ENCODE measurements at places on chromosomes 12 and 14. TPM values are rescaled to one million over a fixed set of nuclear protein-coding genes. Genes with fewer than 3 reads are reported as not detected.

DNA sequence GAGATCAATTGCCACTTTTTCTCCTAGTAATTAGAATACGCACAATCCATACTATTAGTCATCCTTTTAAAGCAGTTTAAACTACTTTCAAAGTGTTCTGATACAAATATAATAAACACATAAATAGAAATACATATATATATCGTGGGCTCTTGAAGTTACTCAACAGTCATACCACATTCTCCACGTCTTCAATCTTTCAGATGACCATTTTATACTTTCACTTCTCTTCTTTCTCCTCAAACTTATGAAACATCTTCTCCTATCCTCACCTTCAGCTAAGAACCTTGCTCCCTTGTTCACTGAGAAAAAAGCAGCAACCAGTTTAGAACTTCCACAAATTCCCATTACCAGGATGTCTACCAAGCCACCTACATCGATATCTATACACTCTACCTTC lies 19.2 kb downstream of the CEP290 start:
- no peak overlapping the region for H3K4me3 ChIP-seq
- no peaks in the 10 kb centered on the region for H3K27me3 ChIP-seq
- H3K36me3 ChIP-seq = no peaks in the 10 kb centered on the region
- no peak overlapping the region for H3K27ac ChIP-seq
- H3K4me1 ChIP-seq = no peaks in the 10 kb centered on the region
- no peak for DNase-seq

GRCh38 chr12:123532808-123533649 lies 490 bp downstream of the RILPL1 start:
- no peak overlapping the region for H3K27ac ChIP-seq
- peak overlapping the region; percentile 64 for H3K4me3 ChIP-seq
- H3K4me1 ChIP-seq = peaks cover 18% of the 10 kb centered on the region
- no peak for DNase-seq

GRCh38 chr14:36181417-36181816 lies 4.9 kb upstream of the PTCSC3 start:
- H3K4me1 ChIP-seq = no peaks in the 10 kb centered on the region
- H3K36me3 ChIP-seq = no peaks in the 10 kb centered on the region
- DNase-seq = no peak
- no peak overlapping the region for H3K4me3 ChIP-seq
- H3K27ac ChIP-seq = no peak overlapping the region

- H3K4me1 ChIP-seq = peaks cover 22% of the 10 kb centered on the region
- no peaks in the 10 kb centered on the region for H3K27me3 ChIP-seq
- no peak overlapping the region for H3K27ac ChIP-seq
- H3K36me3 ChIP-seq = no peaks in the 10 kb centered on the region
Observed at GRCh38 chr12:56565510-56566101, 44.0 kb downstream of the RBMS2 start.

DNA sequence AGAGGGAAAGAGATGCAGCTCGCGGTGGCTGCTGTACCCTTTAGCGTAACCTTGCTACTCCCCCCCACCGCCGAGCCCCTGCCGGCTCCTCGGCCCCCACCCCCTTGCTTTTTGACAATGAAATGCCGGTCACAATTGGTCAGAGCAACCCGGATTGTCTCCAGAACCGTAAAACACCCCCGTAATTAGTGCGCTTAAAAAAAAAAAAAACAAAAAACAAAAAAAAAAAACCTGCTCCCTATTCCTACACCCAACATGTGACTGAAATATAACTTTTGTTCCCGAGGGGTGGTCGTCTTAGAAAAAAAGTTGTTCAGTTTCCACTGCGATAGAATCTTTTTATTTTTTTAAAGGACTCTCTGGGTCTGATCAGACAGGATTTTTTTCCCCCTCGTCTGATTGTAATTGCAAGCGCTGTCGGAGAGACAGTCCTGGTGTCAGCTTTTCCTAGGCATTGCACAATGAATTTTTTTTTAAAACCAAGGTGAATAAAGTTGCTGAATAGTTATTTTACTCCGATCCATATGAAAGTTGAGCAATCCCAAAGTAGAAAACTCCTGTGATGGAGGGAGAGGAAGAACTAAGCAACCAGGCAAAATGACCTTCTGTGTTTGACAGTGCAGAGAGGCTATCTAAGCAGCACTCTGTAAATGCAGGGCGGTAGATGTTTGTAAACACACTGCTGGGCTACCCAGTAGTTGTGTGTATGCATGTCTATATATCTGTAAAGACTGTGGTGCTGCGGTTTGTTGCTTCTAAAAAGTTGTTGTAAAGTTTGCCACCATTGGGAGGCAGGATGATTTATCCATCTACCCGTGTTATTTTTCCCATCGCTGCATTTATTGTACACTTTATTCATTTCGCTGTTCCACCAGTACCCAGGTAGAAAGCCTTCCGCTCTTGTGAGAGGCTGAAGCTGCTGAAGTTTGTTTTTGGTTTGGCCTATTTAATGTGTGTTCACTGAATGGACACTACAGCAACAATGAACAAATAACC lies 1.1 kb downstream of the ETV6 start:
- no peaks in the 10 kb centered on the region for H3K27me3 ChIP-seq
- DNase-seq = no peak
- H3K36me3 ChIP-seq = no peaks in the 10 kb centered on the region
- peak overlapping the region; percentile 60 for H3K27ac ChIP-seq
- H3K4me1 ChIP-seq = peaks cover 24% of the 10 kb centered on the region

The CLEC1A gene
- total RNA-seq = not detected

Measured in CD8-positive, alpha-beta memory T cell (primary cell).